Omental fat pad (tissue), 4 donors: ENCODE measurements at places on chromosomes 12 and 14.
A peak's percentile ranks its signal among the peaks of the same experiment; 100 is the strongest.

DNA sequence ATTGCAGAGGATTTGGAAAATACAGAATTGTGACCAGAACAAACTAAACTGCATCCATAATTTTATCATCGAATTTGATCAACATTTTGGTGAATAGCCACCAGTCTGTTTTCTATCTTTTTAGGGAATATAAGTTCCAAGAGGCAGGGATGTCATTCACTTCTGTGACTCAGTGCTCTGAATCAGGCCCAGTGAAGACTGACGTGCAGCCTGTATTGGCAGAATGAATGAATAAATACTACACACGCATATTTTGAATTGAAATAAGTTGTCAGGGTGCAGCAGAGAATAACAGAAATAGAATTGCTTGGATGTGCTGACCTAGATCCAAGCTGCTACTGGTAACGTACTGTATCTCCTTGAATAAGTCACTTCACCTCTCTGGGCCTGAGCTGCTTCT is 1.3 kb upstream of the EMP1 start:
- DNase-seq, result no peak

- peak; percentile 68 for DNase-seq
These were observed 91.3 kb downstream of the TSPAN9 start for GRCh38 chr12:3168223-3169221.

DNA sequence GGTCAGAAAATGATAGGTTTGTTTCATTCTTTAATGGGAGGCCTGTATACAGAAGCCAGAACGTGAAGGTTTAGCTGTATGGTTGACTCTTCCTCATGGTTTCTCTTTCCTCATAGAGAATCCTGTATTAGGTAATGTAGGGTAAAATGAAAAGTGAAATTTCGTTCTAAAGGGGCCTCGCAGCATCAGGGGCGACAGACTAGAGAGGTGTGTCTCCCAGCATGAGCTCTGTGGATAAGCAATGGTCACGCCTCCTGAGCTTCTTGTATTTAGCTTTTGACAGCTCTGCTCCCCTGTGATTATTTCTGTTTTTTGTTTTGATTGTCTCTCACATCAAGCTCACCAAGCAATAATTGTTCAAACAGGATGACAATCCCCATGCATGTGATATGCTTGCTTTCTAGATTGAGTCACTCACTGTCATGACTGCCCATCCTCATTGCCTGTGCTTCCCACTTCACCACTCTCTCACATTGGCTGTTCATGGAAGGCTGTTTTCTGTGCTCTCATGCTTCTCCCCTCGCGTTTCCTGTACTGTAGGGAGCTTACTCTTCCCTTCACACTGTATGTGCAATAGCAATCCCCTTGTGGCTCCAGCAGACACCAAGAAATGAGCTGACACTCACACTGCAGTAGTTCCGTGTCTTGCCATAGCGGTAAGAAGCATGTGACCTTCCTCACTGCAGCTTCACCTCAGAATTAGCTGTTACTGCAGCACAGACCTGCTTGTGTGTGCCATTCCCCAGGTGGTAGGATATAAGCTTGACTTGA is 44.0 kb downstream of the RAD52 start:
- no peak for DNase-seq

DNA sequence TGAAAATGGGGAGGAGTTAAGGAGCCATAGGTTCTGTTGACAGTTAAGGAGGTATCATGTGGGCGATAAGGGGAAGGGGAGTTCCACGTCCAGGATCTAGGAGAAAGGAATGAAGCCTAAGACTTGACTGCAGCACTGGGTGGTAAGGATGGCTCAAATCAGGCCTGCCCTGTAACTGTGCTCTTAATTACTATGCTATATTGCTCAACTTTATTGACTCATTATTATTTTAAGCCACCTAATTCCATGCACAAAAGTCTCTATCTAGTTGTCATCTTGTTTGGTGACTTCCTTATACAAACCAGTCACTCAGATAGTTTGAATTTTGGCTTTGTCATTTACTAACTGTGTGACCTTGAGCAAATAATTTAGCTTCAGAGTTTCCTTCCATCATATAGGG is 242.1 kb upstream of the ARHGAP5 start:
- no peak for DNase-seq
